ENCODE measurements at places on chromosomes 7 and 10. TPM values are rescaled to one million over a fixed set of nuclear protein-coding genes. Genes with fewer than 3 reads are reported as not detected.

- no peak for DNase-seq
Measured at GRCh38 chr10:27500886-27501285, 3.2 kb upstream of the RAB18 start.

DNA sequence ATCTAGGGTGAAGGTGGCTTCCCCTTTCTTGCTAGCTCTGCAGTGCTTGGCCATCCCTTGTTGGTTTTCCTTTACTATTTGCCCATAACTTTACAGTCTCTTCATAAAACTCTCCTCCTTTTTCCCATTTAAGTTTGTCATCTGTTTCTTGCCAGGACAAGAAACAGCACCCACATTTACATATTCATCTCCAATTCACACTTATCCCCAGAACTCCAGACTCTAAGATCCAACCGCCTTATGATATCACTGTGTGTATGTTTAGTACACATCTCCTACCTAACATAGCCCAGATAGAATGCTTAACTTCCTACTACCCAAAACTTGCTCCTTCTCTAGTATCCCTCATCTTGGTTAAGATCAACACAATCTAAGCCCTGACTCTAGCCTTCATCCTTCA lies 622.2 kb downstream of the KCNMA1 start:
- DNase-seq, result no peak

- DNase-seq, result no peak
Measured at GRCh38 chr7:132757783-132758182, 181.5 kb upstream of the PLXNA4 start.

DNA sequence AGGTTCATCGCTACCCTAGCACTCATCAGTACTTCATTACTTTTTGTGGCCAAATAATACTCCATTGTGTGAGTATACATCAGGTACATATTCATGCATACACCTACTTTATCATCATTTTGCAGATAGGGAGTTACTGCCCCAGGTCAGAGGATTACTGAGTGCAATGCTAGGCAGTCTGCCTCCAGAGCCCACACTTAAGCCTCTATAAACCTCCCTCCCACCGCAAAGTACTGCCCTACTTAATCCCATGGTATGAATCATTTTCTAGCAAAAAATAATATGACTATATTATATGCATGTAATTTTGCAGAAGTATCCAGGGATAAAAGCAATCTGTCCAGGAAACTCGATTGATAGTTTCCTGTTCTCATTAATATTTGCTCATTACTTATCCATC lies 194.3 kb downstream of the GRID1 start:
- DNase-seq, result no peak

- peak; percentile 34 for DNase-seq
Measured at GRCh38 chr7:128247108-128247507, 6.0 kb downstream of the LEP start.

GRCh38 chr10:3295582-3296151 lies 123.1 kb upstream of the PITRM1 start:
- DNase-seq, result no peak

DNA sequence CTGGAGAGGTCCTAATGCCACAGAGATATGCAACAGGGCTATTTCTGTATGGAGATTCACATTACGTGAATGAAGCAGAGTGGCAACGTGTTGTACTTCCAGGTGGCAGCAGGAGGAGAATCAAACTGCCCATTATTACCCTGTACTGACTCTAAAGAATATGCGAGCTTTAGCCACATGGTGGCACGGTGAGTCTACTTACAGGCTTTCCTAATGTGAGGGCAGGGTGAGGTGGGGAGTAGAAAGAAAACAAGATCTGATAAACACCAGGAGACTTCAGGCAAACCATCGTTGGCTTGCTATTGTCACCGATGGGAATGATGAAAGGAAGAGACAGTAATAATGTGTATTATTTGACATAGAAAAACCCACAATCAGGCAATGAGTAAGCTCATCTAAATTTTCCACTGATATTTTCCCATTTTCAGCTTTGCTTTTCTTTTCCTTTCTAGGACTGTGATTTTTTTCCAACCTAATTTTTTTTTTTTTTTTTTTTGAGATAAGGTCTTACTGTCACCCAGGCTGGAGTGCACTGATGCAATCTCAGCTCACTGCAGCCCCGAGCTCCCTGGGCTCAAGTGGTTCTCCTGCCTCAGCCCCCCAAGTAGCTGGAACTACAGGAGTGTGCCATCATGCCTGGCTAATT lies 164.3 kb downstream of the BTAF1 start:
- DNase-seq, result peak; percentile 83

DNA sequence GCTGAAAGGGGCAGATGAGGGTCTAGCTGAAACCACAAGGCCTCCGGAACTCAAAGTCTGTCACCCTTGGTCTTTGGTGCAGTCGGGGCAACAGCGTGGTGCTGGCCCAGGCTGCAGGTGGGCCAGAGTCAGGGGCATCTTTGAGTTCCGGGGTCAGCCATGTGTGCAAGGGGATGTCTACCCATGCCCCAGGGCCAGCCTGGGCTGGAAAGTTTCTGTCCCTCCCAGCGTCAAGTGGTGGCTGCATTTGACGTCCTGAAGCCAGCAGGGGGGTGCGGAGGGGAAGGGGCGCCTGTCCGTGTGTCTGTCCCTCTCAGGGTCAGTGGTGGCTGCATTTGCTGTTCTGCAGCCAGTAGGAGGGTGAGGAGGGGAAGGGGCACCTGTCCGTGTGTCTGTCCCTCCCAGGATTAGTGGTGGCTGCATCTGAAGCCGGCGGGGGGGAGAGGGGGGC lies 638 bp downstream of the BRAT1 start:
- DNase-seq, result no peak

DNA sequence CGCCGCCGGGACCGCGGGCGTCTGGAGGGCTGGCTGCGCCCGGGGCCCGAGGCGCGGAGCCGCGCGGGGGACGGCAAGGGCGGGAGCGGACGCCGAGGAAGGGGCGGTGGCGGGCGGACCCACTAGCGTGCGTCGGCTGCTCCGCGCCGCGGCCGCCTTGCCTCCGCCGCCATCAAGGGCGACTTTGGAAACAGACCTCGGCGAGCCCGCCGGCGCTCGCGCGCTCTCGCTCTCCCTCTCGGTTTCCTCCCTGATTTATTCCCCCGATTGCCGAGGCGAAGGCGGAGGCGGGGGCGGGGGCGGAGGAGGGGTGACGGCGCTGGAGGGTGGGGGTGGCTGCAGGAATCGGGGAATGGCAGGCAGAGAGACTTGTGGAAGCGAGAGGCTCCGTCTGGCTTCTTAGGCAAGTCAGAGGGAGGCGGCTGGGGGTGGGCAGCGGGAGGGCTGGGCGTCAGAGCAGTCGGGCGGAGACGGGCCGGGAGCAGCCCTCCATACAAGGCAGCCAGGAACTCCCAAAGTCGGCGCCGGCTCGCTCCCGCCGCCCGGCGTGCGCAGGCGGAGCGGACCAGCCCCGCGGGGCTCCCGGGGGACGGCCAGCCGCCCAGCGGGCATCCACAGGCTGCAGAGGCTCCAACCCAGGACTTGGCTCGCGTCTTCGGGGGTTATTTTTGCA lies at the start of gene CACNA2D1:
CACNA2D1 (minus strand) TSS at position 231 of the 673 bp plus-strand sequence.
- DNase-seq, result peak; percentile 92

DNA sequence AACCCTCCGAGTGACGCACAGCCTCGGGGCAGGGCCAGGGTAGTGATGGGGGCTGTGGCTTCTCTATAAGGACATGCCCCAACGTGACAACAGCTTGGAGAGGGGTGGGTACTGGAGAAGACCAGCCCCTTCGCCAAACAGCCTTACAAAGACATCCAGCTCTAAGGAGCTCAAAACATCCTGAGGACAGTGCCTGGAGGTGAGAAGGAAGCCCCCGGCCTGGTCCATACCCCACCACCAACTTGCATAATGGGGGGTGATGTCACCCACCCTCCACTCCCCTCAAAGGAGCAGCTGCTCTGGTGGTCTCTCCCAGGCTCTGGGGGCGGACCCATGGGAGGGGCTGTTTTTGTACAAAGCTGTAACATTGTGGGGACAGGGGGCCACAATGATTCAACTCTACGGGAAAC lies 15.1 kb downstream of the PRSS2 start:
- DNase-seq, result no peak

DNA sequence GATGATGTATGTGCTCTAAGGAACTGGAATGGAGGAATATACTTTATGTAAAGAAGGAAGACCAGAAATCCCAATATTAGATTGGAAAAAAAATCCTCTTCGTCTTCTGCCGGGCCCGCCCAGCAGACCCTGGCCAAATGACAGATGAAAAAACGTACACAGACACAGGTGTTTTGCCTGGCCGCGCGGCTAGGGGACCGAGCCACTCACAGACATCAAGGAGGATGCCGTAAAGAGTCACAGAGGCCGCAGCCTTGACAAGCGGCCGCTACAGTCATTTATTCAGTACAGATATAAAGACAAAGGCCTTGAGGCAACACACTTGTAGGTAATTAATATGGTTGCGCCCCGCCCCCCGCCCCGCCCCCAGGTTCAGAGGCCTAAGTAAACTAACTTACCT lies 594.1 kb downstream of the GRM8 start:
- no peak for DNase-seq

DNA sequence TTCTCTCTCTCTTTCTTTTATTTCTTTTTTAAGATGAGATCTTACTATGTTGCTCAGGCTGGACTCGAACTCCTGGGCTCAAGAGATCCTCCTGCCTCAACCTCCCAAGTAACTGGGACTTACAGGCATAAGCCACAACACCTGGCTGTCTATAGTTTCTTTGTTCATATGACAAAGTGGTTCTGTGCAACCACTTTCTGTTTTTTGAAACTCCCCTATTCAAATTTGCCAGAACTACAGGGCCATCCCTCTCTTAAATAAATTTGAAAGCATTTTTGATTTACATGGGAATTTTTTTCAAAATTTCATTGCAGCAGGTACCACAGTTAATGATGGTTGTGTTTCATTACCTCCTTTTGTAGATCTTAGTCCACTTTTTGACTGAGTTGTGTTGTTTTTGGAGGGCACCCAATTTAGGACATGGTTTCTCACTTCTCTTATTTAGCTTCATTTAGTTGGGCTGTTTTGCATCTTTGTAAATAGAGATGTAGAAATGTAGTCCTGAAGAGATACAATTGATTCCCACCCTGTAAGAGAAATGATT lies 119.2 kb downstream of the LRRC4 start:
- DNase-seq, result no peak

DNA sequence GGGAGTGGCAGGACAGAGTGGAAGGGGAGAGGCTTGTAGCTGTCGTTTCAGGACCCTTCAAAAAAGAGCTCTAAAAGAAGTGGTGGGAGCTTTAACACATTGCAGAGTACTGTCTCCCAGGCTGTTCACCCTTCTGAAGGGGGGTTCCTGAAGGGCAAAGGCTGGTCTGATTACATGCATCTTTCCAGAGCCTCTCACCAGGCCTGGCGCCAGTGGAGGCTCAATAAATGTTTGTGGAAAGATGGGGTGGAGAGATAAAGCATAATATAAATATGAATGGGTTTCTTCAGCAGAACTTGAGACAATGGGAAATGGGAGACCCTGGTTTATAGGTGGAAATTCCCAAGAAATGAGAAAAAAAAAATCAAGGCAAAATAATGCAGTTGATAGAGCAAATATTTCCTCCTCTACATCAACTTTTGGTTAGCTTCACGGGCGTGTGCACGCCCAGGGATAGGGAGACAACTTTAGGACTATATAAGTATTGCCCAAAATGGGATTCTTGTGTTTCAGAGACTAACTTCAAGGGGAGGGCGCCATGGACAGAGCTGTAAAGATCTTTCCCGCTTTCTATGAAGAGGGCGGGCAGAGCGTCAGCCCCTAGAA lies 613 bp upstream of the BUB3 start:
- no peak for DNase-seq

- DNase-seq, result no peak
Measured at GRCh38 chr7:155071121-155071651, 1.1 kb downstream of the HTR5A start.

ARL3 gene
- 7.3 TPM for total RNA-seq

LDB3 gene
- total RNA-seq, result 314 TPM

SP4 gene
- total RNA-seq, result 13.4 TPM

VIPR2 gene
- 9.6 TPM for total RNA-seq

OR9A2 gene
- 0.41 TPM for total RNA-seq

Data from tongue (tissue), 3 donors.